Heart left ventricle (tissue), 16 donors: ENCODE measurements at places on chromosomes 4 and X. TPM values are rescaled to one million over a fixed set of nuclear protein-coding genes. Genes with fewer than 3 reads are reported as not detected.

SH2D1A gene
- 0.04 TPM for polyA plus RNA-seq

GLRA2 gene
- polyA plus RNA-seq = not detected

SOWAHB gene
- not detected for polyA plus RNA-seq

ADH7 gene
- polyA plus RNA-seq = not detected

GPRASP3 gene
- 2.3 TPM for polyA plus RNA-seq

PF4V1 gene
- not detected for polyA plus RNA-seq

UCP1 gene
- polyA plus RNA-seq = 0.14 TPM

GRCh38 chrX:153961292-153961691, 10.3 kb downstream of the HCFC1 start:
- DNase-seq = no peak

GRCh38 chrX:153851981-153852380, 21.6 kb upstream of the PDZD4 start:
- DNase-seq = no peak

GRCh38 chr4:37978248-37978924, 18.2 kb downstream of the PTTG2 start:
- peak; percentile 35 for DNase-seq

DNA sequence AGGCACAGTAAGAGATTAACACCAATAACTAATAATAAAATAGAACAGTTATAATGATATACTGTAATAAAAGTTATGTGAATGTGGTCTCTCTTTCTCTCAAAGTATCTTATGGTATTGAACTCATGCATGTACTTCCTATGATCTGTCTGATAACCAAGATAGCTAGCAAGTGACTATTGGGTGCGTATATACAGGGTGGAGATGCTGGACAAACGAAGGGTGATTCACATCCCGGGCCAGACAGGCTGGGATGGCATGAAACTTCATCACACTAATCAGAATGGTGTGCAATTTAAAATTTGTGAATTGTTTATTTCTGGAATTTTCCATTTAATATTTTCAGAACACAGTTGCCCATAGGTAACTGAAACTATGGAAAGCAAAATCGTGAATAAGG, 96.8 kb downstream of the PHEX start:
- DNase-seq = no peak

DNA sequence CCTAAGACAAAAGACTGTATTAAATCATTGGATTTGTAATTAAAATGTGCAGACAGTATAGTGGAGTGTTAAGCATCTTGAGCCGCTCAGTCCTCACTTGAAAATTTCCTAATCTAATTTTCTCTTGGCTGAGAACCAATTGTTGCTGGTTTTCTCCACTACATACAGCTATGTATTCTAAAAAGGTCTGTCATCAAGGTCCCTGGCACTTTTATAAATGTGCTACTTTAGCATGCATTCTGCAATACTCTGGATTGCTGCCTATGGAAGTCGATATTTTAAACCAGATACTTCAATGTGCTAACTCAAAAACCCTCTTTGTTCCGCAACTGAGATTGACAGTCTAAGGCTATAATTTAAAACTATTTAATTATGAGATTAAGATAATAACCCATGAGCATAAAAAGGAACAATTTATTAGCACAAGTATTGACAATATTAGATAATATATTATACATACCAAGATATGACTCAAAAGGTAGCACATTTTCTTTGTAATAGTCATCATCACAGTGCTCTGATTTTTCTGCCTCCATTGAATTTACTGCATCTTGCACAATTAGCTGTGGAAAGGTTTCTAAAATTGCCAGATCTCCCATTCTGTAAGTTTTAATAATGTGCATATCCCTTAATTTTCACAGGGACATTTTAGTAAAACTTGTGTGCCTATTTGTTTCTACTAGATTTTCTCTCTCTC, 815.1 kb downstream of the ADGRL3 start:
- no peak for DNase-seq

DNA sequence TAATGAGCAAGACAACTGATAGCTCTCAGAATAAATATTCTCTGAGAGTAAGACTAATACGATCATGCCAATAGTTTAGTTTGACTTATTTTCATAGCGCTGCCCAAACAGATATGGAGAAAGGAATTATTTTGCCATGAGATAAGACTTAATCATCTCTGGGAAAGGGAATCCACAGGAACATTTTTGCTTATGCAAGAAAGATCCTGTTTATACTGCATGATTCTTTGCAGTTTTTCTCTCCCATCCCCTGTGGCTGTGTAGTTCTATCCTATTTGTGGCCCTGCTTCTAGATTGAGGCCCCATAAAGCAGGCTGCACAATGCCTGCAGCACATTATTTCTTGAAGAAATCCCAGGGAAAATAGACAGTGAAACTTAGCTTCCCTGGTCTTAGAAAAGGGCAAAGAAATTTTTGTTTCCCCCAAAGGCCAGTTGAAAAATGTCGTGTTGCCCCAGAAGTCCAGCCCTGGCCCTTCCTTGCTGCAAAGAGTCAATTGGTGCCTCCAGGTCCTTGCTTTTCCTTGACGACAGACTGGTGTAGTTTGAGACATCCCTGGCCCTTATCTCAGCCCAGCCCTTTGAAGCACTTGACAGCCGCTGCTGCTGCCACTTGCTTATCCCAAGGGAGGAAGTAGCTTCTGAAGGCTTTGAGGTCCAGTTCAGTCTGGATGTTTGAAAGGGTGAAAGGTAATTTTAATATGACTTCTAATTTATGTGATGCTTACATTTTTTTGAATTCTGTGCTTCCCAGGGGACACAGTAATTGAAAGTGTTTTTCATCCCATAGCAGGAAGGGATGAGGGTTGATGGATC, 45.0 kb upstream of the SH3RF1 start:
- DNase-seq = no peak

DNA sequence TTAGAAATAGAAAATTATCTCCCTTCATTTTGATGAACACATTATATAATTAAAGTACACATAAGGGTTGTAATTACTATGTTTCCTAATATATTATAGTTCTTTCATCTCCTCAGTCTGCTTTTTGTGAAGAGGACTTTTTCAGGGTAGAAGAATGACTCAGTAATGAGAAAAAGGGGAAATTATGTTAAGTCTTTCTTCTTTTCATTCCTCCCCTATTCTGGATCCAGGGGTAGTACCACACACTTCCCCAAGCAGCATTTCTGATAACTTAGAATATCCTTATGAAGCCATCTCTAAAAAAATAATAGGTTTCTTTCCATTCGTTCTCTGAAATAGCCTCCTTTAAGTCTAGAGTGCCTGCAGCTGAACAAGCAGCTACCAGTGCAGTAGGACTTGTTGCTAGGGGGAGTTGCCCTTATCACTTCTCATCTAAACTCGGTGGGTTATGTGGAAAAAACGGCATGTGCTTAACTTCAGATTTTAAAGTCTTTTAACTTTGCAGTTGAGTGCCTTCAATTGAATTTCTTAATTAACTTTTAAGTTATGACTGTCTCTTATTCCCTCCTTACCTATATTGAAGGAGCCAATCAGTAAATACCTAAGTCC, 184.8 kb downstream of the ARHGAP24 start:
- DNase-seq = no peak

DNA sequence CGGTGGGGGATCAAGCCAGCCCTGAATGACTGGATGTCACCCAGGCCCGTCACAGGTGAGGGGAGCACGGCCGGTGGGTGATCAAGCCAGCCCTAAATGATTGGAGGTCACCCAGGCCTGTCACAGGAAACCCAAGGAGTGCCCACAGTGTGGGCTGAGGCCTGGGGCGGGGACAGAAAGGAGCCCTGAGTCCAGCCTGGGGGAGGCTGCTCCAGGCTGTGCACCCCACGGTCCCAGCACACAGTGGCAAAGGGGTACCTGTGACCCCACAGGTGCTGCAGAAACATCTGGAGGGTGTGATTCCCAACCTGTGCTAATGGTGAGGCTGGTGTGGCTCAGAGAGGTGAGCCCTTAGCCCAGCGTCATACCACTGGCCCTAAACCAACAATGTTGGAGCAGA, 6.2 kb upstream of the CPLX1 start:
- no peak for DNase-seq

DNA sequence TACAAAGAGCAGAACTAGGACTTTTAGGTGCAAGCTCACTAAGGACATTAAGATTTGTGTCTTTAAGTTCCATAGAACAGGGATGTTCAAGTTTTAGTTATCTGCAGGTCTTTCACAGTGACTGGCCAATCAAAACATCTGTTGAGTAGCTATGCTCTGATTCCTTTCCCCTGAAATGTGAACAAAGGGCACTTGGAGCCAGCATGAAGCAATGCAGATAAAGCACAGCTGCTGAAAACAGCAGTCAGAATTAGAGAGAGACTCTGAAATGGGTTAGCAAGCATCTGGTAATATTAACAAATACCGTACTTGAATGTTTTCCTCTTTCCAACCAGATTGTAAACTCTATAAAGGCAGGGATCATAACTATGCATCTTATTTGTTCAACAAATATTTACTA, 276.9 kb downstream of the RAB28 start:
- no peak for DNase-seq

DNA sequence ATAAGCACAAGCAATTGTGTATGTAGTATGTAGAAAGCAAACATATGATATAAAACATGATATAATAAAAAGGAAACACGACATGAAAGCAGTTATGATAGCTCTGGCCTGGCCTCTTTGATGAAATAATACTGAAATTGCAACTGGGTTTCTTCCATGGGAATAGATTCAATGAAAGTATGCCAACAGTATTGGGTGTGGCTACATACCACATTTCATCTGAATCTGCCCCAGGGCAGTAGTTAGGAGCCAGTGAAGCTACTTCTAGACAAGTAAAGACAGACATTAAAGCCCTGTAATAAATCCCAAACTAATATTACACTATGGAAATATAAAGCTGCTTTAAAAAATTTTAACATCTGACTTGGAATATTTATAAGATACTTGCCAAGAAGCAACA, 207.3 kb downstream of the FBXW7 start:
- DNase-seq = no peak

DNA sequence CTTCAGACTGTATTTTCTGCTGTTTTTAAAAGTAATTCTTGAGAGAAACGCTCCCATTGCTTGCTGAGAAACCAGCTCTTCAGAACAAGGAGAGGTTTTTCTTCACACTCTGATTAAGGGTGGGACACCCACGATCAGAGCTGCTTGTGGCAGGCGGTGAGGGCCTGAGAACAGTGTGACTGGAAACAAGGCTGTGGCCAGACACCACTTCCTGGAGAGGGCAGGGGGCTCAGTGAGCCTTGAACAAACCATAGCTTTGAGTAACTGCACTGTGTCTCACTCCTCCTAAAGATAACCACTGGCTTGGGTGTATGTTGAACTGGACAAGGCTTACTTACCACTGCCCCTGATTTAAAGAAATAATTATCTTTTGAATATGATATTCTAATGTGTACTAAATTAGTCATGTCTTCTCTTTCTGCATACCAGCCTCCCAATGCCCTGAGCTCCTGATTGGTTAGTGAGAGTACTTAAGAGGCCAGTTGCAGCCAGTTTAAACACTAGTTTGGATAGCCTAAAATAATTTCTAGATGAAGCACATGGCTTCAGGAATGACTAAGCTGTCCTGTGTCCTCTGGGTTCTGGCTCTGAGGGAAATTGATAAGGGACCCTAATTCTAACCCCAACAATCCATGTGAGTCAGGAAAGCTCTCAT, 3.7 kb upstream of the GPR82 start:
- DNase-seq = no peak

DNA sequence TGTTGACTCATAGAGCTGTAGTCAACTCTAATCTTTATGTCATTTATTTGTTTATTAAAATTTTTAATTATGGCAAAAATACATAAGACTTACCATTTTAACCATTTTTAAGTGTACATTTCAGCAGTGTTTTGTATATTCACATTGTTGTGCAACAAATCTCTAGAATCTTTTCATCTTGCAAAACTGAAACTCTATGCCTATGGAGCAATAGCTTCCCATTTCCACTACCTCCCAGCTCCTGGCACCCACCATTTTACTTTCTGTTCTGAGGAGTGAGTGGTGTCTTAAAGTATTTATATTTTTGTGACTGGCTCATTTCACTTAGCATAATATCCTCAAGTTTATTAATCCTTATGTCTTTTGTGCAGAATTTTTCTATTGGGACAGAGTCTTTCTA, 181.0 kb downstream of the GPAT3 start:
- no peak for DNase-seq

- DNase-seq = no peak
These were observed 555.5 kb upstream of the MAGEB2 start for GRCh38 chrX:29659911-29660310.

GRCh38 chrX:120768254-120768653, 107.4 kb downstream of the CT47B1 start:
- DNase-seq = no peak

GRCh38 chrX:150514462-150514861, 54.0 kb upstream of the MTM1 start:
- no peak for DNase-seq

GRCh38 chr4:66465111-66465510, 794.8 kb upstream of the EPHA5 start:
- no peak for DNase-seq

GRCh38 chrX:19566359-19567222, 51.3 kb upstream of the MAP3K15 start:
- no peak for DNase-seq

DNA sequence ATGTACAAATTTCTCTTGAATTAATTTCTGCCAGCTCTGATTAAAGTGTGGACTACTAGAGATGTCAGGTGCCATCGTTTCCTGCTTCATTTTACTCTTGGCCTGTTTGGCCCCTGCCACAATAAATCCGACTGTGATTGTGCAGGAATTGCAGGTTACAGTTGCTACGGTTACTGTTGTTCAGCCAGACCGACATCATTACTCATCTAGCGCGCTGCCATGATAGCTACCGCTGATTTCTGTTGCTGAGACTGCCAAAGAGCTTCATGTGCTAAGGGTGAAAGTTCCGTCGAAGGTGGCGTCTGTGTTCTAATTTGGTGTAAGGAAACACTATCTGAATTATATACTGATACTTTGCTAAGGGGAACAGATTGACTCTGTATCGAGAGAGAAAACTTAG, 22.1 kb downstream of the SLIT2 start:
- no peak for DNase-seq

DNA sequence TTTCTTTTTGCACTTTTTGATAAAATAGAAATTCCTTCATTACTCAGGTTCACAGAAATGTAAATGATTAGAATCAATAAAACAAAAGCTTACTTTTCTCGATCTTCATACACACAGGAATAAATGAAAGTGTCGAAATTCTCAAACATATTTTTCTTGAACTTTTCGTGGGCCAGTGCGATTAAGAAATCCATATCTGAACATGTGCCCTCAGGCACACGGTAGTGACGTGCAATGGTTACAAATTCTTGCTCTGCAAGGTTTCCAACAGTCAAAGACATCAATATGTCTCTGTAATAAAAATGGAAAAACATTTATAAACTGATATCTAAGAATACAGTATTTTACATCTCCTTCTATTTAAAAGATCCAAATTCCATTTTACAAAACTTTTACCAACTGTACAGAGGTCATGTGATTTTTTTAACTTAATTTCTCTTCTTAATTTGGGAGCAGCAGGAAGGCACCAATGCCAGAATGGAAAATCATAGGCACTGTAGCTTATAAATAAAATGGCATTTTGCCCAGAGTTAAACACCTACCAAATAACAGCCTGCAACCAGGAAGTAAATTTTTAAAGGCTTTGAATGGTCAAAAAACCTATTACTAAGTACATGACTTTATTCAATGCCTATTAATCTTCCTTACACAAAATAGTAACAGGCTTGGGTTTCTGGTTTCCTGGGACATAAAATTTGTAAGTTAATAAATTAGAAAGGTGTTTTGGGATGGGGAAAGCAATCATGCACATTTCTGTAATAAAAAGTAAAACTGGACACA, 165.0 kb downstream of the EFHC2 start:
- DNase-seq = no peak
